ENCODE measurements at places on chromosomes 1 and 21.

DNA sequence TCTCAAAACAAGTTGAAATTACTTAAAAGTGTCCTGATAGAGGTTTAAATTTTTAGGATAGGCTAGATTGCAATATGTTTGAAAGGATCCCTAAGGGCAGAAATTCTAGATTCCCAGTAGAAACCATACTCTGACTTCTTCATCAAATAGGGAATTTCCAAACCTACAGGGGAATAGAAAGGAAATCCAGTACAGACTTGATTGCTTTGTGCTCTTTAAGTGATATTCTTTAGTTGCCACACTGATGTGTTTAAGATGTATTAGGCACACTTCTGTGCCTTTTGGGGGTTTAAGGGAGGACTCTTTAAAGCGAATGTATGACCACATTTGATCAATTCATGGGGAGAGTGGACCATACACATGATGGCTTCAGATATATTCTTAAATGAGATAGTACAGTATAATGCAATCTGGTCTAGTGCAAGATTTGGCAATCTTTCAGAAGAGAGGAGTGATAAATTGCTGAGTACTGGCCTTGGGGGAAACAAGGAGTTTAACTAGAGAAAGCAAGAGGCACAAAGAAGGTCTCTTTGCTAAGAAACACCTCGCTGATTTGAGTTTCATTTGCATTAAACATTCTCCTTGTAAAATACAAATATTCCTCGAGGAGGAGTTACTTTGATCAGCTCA lies 268.8 kb upstream of the NR5A2 start:
- no peak for DNase-seq

DNA sequence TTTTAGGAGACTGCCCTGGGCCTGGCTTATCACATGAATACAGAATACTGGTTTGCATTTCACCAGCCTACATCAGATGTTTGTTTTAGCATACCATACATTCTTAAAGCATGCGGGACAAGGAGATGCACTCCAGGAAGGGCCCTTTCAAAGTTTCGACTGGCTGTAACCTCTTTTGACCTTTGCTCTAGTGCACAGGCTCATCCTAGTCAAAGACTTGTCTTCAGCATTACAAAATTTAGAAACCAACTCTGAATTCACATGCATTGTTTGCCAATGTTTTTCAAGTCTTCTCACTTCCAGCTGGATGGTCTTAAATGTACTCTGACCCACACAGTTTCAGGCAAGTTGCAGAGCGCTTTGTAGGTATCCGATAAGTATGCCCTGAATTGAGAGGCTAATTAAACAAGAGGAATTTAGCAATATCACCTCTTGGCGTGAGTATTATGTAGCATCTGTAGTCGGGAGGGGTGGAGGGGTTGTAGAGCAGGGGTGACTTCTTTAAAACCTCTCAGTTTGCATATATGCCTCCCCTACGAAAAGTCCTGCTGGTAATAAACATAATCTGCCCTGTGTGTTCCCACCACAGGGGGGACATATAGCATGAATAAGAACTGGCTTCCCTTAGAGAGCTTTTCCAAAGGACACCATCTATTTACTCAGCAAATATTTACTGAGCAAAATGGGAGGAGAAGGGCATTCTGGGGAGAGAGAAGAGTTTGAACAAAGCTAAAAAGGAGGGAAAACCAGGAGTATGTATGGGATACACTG lies 24.4 kb upstream of the AHCYL1 start:
- no peak for DNase-seq

DNA sequence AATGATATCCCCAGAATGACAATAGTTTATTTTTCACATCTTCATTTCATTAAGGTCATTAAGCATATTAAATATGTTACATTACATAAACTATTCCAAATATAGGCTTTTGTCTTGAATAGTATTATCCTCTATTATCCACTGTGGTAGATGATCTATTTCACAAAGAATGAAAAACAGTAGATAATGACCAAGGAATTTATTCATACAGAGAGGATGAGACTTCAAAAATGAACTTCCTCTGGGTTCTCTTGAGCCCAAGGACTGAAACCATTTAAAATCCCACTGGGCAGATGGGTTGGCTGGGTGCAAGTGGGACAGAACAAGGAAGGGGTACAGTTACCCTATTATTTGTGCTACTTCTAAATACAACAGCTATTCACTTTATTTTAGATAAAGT lies 33.0 kb downstream of the PTPN14 start:
- DNase-seq = no peak

DNA sequence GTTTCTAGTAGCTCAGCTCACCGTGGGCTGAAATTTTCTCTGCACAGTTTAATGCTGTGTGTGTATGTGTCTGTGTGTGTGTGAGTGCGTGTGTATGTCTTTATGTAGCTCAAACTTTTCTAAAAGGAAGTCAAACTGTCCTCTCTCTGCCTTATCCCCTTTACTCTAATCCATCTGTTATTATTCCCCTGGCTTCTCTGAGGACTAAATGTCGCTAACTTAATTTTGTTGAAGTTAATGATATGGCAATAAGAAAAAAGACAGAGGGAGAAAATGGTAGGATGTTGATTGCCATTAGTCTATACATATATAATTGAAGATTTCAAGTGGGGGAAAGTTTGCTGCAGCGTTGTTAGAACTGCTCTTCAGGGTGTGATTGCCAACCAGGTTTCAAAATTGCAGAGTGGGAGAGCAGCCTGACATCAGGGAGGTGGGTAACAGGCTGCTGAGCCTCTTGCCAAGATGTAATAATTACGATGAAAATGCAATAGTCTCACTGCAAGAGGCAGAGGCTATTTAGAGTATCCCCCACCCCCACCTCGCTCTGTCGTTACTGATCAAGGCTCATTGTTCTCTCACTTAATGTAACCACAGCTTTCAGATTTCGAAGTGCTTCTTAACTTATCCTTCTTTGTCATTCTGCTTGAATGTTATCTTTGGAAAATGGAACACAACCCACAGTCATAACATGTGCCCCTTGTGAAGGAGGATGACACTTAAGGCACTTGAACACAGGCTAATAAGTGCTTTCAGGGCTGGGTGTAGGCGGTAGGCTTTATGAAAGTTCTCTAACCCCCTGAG lies 559.0 kb upstream of the PLXNA2 start:
- DNase-seq = no peak

- DNase-seq = no peak
Measured at GRCh38 chr21:22476726-22477646, 1478.8 kb downstream of the NCAM2 start.

All from stimulated activated CD4-positive, alpha-beta T cell treated with anti-CD3 and anti-CD28 coated beads, TNF-alpha, amount 100 ng/mL, for 4 hours (primary cell).